ENCODE measurements at places on chromosomes 16 and 17.

GRCh38 chr17:2631211-2631610 lies 37.8 kb downstream of the PAFAH1B1 start:
- no peak for DNase-seq

DNA sequence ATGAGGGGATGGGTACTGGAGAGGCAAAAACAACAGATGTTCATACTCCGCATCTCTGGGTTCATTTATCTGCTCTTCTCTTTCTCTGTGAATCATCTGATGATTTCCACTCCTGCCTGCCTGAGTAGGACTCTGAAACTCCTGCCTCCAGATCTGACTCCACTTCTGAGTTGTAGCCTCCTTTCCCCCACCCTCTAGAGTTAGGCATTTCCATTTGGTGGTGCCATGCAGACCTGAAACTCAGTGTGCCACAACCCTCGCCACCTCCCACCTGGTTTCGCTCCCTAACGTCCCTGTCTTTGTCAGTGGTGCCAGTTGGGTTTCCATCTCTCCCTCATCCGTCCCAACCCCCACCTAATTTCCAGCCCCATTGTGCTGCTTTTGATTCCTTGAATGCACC lies 126.2 kb downstream of the PRKCB start:
- DNase-seq = peak; percentile 52

DNA sequence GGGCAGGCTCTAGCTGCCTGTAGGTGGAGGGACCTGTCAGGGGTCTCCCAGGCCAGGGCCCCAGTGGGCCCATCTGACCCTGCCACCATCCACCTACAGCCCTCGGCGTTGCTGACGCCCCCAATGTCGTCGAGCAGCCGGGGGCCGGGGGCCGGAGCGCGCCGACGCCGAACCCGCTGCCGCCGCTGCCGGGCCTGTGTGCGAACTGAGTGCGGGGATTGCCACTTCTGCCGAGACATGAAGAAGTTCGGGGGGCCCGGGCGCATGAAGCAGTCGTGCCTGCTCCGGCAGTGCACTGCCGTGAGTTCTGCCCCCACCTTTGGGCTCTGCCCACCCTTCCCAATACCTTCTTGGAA lies 2.2 kb downstream of the FBXL19 start:
- no peak for DNase-seq

- no peak for DNase-seq
These were observed 19.6 kb downstream of the OR1D5 start for GRCh38 chr17:3043737-3044365.

Measured in stimulated activated CD4-positive, alpha-beta T cell treated with anti-CD3 and anti-CD28 coated beads, Interleukin-4, amount 100 ng/mL, for 1 hour (primary cell).